ENCODE measurements at places on chromosomes 2 and 18. TPM values are rescaled to one million over a fixed set of nuclear protein-coding genes. Genes with fewer than 3 reads are reported as not detected.

Gene SESTD1
- 51.0 TPM for total RNA-seq

Gene NXPH2
- not detected for total RNA-seq

Gene COL3A1
- 3,160 TPM for total RNA-seq

Gene MC5R
- 0.36 TPM for total RNA-seq

Gene FLACC1
- 1.5 TPM for total RNA-seq

DNA sequence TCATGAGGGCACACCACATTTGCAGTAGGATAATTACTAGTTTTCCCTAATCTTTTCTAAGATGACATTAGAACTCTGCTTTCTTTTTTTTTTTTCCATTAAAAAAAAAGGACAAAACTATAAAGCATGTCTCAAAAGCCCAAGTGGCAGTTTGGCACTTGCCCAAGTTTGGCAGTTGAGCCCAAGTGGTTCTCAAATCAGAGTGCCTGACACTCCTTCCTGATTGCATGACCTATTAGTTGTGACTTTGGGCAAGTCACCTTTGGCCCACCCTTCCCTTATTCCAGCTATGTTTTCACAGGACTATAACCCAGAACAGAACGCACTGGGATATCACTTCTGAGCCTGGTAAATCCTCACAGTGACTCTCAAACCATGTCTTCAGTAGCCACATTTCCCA lies 273.0 kb downstream of the CCDC85A start:
- H3K27me3 ChIP-seq = no peaks in the 10 kb centered on the region
- H3K36me3 ChIP-seq = no peaks in the 10 kb centered on the region
- no peaks in the 10 kb centered on the region for H3K4me1 ChIP-seq
- DNase-seq = no peak
- no peak overlapping the region for H3K4me3 ChIP-seq

- H3K4me1 ChIP-seq = peaks cover 4% of the 10 kb centered on the region
- H3K4me3 ChIP-seq = no peak overlapping the region
- H3K27me3 ChIP-seq = no peaks in the 10 kb centered on the region
Observed at GRCh38 chr2:40606862-40607261, 155.0 kb upstream of the SLC8A1 start.

GRCh38 chr2:64538764-64539433 lies 14.8 kb downstream of the AFTPH start:
- H3K27me3 ChIP-seq = no peaks in the 10 kb centered on the region
- H3K4me1 ChIP-seq = peaks cover 43% of the 10 kb centered on the region
- no peaks in the 10 kb centered on the region for H3K36me3 ChIP-seq
- DNase-seq = no peak
- no peak overlapping the region for H3K4me3 ChIP-seq
- peak overlapping the region; percentile 38 for H3K27ac ChIP-seq

DNA sequence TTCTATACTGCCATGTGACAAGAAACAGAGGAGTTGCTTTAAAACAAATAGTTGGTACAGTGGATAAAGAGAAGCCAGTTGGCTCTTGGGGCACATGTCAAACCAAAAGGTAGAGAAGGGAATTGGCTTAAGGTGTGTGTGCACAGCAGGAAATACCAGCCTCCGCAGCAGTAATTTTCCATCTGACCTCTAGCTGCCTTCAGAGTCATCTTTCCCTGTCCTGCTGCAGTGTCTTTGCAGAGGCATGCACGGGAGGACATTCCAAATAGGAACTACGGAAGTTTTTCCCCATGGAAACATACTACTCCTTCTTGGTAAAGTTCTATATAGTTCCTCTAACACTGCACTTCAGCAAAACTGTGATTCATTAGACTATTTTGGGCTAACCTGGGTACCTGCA lies 99.5 kb downstream of the RAB3GAP1 start:
- no peak overlapping the region for H3K4me3 ChIP-seq
- H3K27ac ChIP-seq = no peak overlapping the region
- no peaks in the 10 kb centered on the region for H3K27me3 ChIP-seq

DNA sequence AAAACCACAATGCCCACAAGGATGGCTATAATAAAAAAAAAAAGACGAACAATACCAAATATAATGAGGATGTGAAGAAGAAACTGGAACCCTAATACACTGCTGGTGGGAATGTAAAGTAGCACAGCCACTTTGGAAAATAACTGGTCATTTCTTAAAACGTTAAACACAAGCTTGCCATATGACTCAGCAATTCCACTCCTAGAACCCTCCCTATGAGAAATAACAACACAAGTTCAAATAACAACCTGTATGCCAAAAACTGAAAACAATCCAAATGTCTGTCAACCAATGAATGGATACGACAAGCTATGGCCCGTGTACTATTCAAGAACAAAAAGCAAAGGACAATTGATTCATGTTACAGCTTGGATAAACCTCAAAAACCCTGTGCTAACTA lies 7.0 kb upstream of the ALPK2 start:
- H3K4me3 ChIP-seq = no peak overlapping the region
- peaks cover 26% of the 10 kb centered on the region for H3K4me1 ChIP-seq
- peak; percentile 48 for DNase-seq
- no peaks in the 10 kb centered on the region for H3K27me3 ChIP-seq
- no peak overlapping the region for H3K27ac ChIP-seq

DNA sequence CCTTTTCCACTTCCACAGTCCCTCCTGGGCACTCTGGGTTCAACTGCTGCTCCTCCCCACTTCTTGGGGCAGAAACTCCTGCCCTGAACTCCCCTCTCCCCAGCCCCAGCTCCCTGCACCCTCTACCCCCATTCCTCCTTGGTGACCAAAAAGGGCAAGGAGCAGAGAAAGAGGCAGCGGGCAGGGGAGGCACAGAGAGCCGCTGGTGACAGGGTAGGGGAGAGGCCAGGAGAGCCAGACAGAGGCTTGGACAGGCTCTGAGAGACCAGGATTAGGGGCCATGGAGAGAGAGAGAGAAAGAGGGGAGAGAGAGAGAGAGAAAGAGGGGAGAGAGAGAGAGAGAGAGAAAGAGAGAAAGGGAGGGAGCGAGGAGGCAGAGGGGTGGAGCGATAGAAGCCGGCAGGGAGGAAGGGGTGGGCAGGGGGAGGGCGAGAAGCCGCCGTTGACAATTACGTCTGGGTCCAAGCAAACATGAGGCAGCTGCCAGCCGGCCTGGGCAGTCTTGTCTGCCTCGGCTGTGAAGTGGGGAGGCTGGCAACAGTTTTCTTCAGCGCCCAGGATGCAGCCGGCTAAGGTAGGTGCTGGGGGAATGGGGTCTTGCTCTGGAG lies at the start of gene KCNIP3:
Gene KCNIP3 (plus strand): TSS at position 468 of the 608 bp plus-strand sequence. CDS start 92 bp downstream, at position 560.
- H3K4me3 ChIP-seq = no peak within 1 kb of the TSS
- H3K27ac ChIP-seq = no peak within 1 kb of the TSS
- H3K4me1 ChIP-seq = no peaks in the 10 kb centered on the region
- H3K36me3 ChIP-seq = no peaks in the 10 kb centered on the region

- H3K4me1 ChIP-seq = peaks cover 13% of the 10 kb centered on the region
- no peaks in the 10 kb centered on the region for H3K36me3 ChIP-seq
- no peak overlapping the region for H3K4me3 ChIP-seq
- DNase-seq = no peak
- no peaks in the 10 kb centered on the region for H3K27me3 ChIP-seq
- no peak overlapping the region for H3K27ac ChIP-seq
Observed at GRCh38 chr2:28617502-28618184, 121.8 kb downstream of the PLB1 start.

DNA sequence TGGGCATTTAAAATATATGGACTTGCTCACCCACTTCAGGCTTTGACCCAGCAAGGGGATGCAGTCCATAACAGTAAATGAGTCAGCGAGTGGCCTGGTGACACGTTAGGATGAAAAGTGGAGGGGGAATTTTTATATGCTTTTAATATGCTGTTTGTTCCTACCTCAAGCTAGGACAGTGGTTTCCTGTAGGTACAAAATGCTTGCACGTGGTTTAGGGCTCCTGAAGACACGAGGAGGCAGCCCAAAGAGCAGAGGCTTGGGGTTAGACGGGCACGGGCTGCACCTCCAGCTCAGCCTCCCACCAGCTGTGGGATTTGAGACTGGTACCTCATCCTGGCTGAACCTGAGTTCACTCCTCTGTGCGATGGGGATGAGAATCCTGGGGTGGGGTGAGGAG lies 306.2 kb upstream of the CXCR4 start:
- no peak overlapping the region for H3K27ac ChIP-seq
- no peaks in the 10 kb centered on the region for H3K36me3 ChIP-seq
- H3K27me3 ChIP-seq = peaks cover 5% of the 10 kb centered on the region
- DNase-seq = no peak
- H3K4me3 ChIP-seq = no peak overlapping the region

GRCh38 chr2:45882707-45883602 lies 231.5 kb downstream of the PRKCE start:
- H3K36me3 ChIP-seq = no peaks in the 10 kb centered on the region
- no peak overlapping the region for H3K27ac ChIP-seq
- DNase-seq = no peak

DNA sequence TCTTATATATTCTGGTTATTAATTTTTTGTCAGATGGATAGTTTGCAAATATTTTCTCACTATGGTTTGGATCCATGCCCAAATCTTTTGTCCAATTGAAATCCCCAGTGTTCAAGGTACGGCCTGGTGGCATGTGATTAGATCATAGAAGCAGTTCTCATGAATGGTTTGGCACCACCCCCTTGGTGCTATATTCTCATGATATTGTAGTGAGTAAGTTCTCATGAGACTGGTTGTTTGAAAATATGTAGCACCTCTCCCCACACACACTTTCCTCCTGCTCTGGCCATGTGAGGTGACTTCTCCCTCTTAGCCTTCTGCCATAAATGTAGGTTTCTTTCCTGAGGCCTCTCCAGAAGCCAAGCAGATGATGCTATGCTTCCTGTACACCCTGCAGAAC lies 107.7 kb upstream of the KYNU start:
- H3K27me3 ChIP-seq = no peaks in the 10 kb centered on the region
- H3K27ac ChIP-seq = no peak overlapping the region
- no peaks in the 10 kb centered on the region for H3K4me1 ChIP-seq
- no peak overlapping the region for H3K4me3 ChIP-seq

DNA sequence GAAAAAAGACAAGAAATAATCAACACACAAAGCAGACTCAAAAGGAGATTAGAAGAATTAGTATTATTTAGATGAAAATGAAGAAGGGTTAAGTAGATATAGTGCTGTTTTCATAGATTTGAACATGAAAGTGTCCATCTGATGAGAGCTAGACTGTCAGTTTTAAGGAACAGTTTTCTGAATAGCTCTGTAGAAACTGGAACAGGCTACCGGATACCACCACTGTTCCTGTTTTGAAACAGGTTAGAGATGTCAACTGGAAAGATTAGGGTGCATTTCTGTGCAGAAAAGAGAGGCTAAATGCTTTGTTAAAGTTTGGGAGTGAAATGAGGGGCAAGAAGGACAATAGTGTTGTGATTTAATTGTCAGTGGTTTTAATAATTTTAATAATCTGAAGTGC lies 908.8 kb downstream of the CNTNAP5 start:
- no peaks in the 10 kb centered on the region for H3K36me3 ChIP-seq
- no peak overlapping the region for H3K4me3 ChIP-seq
- H3K4me1 ChIP-seq = no peaks in the 10 kb centered on the region
- no peak for DNase-seq

GRCh38 chr2:102187496-102188150 lies 800 bp downstream of the IL1RL2 start:
- H3K27ac ChIP-seq = peak overlapping the region; percentile 71
- H3K36me3 ChIP-seq = no peaks in the 10 kb centered on the region
- H3K27me3 ChIP-seq = no peaks in the 10 kb centered on the region
- peak overlapping the region; percentile 77 for H3K4me3 ChIP-seq
- peak; percentile 81 for DNase-seq
- H3K4me1 ChIP-seq = no peaks in the 10 kb centered on the region

All from osteoblast (primary cell).